Fibroblast of lung (primary cell): ENCODE measurements at places on chromosomes 7 and 10. TPM values are rescaled to one million over a fixed set of nuclear protein-coding genes. Genes with fewer than 3 reads are reported as not detected.

TCAF1 gene
- 46.5 and 65.6 TPM in 2 replicates for total RNA-seq

RNF32 gene
- 2.6 and 2.8 TPM in 2 replicates for total RNA-seq

SKIDA1 gene
- total RNA-seq: 0.50 and 0.51 TPM in 2 replicates

ABCC2 gene
- 0.26 and 0.66 TPM in 2 replicates for total RNA-seq

OR6B1 gene
- not detected in 2 replicates for total RNA-seq

CYP26C1 gene
- total RNA-seq: under 0.01 TPM in 2 replicates

TUBAL3 gene
- not detected in 2 replicates for total RNA-seq

FAM180A gene
- total RNA-seq: 24.4 and 38.5 TPM in 2 replicates

SFR1 gene
- 5.4 and 6.2 TPM in 2 replicates for total RNA-seq

AKR1C4 gene
- not detected in 2 replicates for total RNA-seq

FEZF1 gene
- not detected in 2 replicates for total RNA-seq

TMEM139 gene
- under 0.01 TPM in 1 of 2 replicates, not detected in the other for total RNA-seq

NANOS1 gene
- 1.0 and 1.2 TPM in 2 replicates for total RNA-seq

NKX2-3 gene
- total RNA-seq: not detected in 2 replicates

MARVELD1 gene
- total RNA-seq: 12.1 and 16.3 TPM in 2 replicates

PIP gene
- not detected in 2 replicates for total RNA-seq

TRIL gene
- total RNA-seq: 0.17 and 0.77 TPM in 2 replicates

INPP5A gene
- total RNA-seq: 21.1 and 24.6 TPM in 2 replicates

MRPS16 gene
- 58.3 and 62.3 TPM in 2 replicates for total RNA-seq

TFEC gene
- under 0.01 and 0.17 TPM in 2 replicates for total RNA-seq

PIK3CG gene
- total RNA-seq: under 0.01 TPM in 1 of 2 replicates, not detected in the other

RPP30 gene
- 32.2 and 38.3 TPM in 2 replicates for total RNA-seq

ADGRA1 gene
- total RNA-seq: not detected in 2 replicates

CYP2C8 gene
- total RNA-seq: 0.17 TPM in 1 of 2 replicates, not detected in the other

STRIP2 gene
- total RNA-seq: 4.9 and 10.9 TPM in 2 replicates

THAP5 gene
- total RNA-seq: 23.4 and 24.1 TPM in 2 replicates

SLC26A3 gene
- total RNA-seq: not detected in 2 replicates

GUSB gene
- total RNA-seq: 20.5 and 21.8 TPM in 2 replicates

SFRP5 gene
- not detected in 2 replicates for total RNA-seq

RBP4 gene
- not detected in 2 replicates for total RNA-seq

GPER1 gene
- total RNA-seq: 1.5 and 2.3 TPM in 2 replicates

BLNK gene
- total RNA-seq: 0.33 and 0.51 TPM in 2 replicates

CDHR3 gene
- total RNA-seq: 4.9 and 9.4 TPM in 2 replicates

TUBGCP2 gene
- total RNA-seq: 51.6 and 60.8 TPM in 2 replicates

CYP2E1 gene
- 0.26 and 0.50 TPM in 2 replicates for total RNA-seq
